ENCODE measurements at places on chromosomes 5 and 9.

DNA sequence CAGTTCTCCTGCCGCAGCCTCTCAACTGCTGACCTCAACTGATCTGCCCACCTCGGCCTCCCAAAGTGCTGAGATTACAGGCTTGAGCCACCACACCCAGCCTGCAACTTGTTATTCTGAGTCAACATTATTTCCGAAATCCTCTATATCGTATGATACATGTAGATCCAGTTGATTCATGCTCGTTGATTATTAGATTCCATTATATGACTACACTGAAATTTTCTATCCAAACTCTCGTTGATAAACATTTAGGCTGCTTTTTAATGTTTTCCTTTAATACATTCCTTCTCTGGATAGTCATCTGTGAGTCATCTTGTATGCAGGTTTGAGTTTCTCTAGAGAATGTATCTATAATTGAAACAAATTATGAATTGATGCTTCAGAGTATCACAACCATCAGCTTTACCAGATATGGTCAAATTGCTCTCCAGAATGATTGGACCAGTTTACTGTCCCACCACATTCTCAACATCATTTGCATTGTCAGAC is 4.1 kb downstream of the CDK7 start:
- no peak for DNase-seq
- no peaks in the 10 kb centered on the region for H3K36me3 ChIP-seq
- H3K4me1 ChIP-seq, result peaks cover 43% of the 10 kb centered on the region
- H3K4me3 ChIP-seq, result no peak overlapping the region
- no peaks in the 10 kb centered on the region for H3K27me3 ChIP-seq

- H3K27ac ChIP-seq, result no peak overlapping the region
- no peaks in the 10 kb centered on the region for H3K4me1 ChIP-seq
Measured at GRCh38 chr5:68659881-68660280, 433.9 kb upstream of the SLC30A5 start.

GRCh38 chr5:159504857-159505304 is 174.6 kb upstream of the IL12B start:
- DNase-seq, result no peak
- peaks cover 13% of the 10 kb centered on the region for H3K4me1 ChIP-seq
- no peak overlapping the region for H3K4me3 ChIP-seq
- no peaks in the 10 kb centered on the region for H3K36me3 ChIP-seq
- peak overlapping the region; percentile 79 for H3K27ac ChIP-seq

- no peaks in the 10 kb centered on the region for H3K4me1 ChIP-seq
- H3K36me3 ChIP-seq, result no peaks in the 10 kb centered on the region
- H3K4me3 ChIP-seq, result no peak overlapping the region
Measured at GRCh38 chr5:142301540-142301939, 23.3 kb downstream of the SPRY4 start.

DNA sequence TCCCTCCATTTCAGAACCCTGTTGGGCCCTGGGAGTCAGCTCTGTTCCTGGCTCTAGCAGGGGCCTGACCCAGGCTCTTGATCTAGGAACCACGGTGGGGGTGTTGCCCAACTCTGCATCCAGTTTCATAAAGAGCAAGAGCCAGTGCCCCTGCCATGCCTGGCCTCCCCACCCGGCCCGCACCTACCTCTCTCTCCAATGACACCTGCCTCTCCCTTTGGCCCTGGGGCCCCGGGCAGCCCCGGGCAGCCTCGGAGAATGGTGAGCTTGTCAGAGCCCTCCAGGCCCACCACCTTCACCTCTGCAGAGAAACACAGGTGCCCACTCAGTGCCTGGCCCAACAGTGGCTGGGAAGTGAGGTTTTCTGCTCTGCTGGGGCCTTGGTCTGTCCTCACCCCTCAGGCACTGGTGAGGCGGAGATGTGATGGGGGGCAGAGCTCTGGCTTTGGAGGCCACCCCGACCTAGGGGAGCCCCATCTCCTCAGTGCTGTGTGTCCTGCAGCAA is 1.5 kb downstream of the FCN1 start:
- peak; percentile 78 for DNase-seq
- no peaks in the 10 kb centered on the region for H3K36me3 ChIP-seq
- H3K4me1 ChIP-seq, result peaks cover 6% of the 10 kb centered on the region
- no peaks in the 10 kb centered on the region for H3K27me3 ChIP-seq
- H3K4me3 ChIP-seq, result peak overlapping the region; percentile 57
- H3K27ac ChIP-seq, result peak overlapping the region; percentile 65

GRCh38 chr9:86353655-86354010 is 577 bp downstream of the TUT7 start:
- peaks cover 58% of the 10 kb centered on the region for H3K4me1 ChIP-seq
- peak overlapping the region; percentile 96 for H3K27ac ChIP-seq
- peak overlapping the region; percentile 86 for H3K4me3 ChIP-seq
- H3K27me3 ChIP-seq, result no peaks in the 10 kb centered on the region
- H3K36me3 ChIP-seq, result peaks cover 20% of the 10 kb centered on the region

GRCh38 chr5:112174959-112175594 is 244.0 kb downstream of the EPB41L4A start:
- H3K36me3 ChIP-seq, result no peaks in the 10 kb centered on the region
- H3K4me3 ChIP-seq, result no peak overlapping the region
- H3K27me3 ChIP-seq, result no peaks in the 10 kb centered on the region
- H3K27ac ChIP-seq, result no peak overlapping the region
- no peak for DNase-seq

GRCh38 chr5:125100951-125101350 is 354.5 kb upstream of the ZNF608 start:
- H3K4me1 ChIP-seq, result no peaks in the 10 kb centered on the region
- no peak overlapping the region for H3K27ac ChIP-seq
- DNase-seq, result no peak
- no peak overlapping the region for H3K4me3 ChIP-seq
- H3K27me3 ChIP-seq, result no peaks in the 10 kb centered on the region

DNA sequence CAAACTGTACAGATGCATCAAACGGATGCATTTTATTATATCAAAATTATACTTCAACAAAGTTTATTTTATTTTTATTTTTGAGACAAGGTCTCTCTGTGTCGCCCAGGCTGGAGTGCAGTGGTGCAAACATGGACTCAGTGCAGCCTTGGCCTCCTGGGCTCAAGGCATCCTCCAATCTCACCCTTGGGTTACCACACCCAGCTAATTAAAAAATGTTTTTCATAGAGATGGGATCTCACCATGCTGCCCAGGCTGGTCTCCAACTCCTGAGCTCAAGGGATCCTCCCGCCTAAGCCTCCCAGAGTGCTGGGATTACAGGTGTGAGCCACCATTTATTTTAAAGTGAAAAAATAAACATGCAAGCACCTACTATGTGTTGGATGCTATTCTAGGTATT is 40.1 kb upstream of the STXBP1 start:
- no peaks in the 10 kb centered on the region for H3K36me3 ChIP-seq
- peaks cover 63% of the 10 kb centered on the region for H3K4me1 ChIP-seq
- no peak overlapping the region for H3K27ac ChIP-seq
- no peaks in the 10 kb centered on the region for H3K27me3 ChIP-seq
- H3K4me3 ChIP-seq, result no peak overlapping the region

All from spleen (tissue), 13 donors.